ENCODE measurements at places on chromosomes 2 and 18.

DNA sequence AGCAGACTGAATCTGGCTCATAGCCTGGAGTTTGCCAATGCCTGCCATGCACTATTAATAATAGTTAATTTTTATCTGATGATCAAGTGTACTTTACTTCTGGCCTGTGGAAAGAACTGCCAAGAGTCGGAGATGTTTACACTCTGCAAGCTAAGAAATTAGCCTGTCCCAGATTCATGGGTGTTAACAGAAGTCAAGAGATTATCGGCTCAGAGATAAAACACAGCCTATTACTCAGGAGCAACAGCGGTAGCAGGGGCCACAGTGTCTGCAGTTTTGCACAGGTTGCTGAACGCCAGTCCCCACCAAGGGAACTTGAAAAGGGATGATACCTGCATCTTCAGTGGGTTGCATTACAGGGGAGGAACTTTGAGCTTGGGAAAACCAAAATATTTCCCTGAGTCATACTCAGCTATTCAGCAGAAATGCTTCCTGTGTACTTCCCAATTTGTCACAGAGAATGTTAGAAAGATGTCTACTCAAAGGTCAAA is 4.3 kb upstream of the ADI1 start:
- DNase-seq: no peak

DNA sequence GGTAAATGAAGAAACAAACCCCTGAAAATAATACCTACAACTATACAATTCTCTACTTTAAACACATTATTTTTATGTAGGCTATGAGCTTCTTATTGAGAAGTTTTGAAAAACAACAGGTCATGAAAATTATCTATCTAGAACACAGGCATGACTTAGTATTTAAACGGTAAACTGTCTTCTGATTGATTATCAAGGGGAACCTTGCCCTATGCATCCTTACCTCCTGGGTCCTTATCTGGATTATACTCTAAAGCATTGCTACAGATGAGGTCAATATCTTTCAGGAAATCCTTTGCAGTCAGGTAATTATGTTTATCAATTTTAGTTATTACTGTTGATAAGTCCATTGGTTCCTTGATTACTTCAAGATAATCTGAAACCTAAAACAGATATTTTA is 144.3 kb downstream of the ATAD2B start:
- DNase-seq: no peak

DNA sequence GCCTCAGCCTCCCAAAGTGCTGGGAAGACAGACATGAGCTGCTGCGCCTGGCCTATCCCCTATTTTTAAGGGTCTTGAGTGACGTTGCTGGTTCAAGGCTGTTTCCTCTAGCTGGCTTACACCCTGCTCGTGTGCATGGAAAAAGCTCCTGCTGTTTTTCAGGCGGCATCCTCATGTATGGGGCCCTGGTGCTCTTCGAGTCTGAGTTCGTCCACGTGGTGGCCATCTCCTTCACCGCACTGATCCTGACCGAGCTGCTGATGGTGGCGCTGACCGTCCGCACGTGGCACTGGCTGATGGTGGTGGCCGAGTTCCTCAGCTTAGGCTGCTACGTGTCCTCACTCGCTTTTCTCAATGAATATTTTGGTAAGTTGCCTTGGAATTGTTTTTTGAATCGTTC is 22.0 kb upstream of the NFATC1 start:
- no peak for DNase-seq

DNA sequence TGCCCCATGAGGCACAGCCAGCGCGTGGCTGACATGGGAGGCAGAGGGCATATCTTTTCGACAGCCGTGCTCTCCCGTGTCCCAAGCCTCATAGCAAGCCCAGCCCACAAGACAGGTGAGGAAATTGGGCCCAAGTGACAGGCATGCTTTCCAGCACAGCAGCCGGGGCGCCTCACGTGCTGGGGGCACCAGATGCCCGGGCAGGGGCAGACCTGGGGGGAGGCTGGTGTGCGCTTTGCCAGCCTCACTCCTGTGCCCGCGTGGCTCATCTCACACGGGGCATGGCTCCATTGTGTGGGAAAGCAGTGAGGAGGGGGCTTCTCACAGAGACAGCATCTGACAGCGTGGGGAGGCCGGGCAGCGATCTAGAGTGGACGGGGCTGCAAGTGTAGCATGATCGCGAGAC is 93.2 kb downstream of the USP40 start:
- DNase-seq: no peak

DNA sequence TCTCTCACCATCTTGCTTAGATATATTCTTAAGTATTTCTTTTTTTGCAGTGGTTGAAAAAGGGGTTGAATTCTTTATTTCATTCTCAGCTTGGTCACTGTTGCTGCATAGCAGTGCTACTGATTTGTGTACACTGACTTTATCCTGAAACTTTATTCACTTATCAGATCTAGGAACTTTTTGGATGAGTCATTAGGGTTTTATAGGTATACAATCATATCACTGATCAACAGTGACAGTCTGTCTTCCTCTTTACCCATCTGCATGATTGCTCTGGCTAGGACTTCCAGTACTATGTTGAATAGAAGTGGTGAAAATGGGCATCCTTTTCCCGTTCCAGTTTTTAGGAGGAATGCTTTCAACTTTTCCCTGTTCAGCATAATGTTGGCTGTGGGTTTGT is 6.5 kb downstream of the STARD6 start:
- DNase-seq: no peak

- no peak for DNase-seq
Observed at GRCh38 chr2:74755386-74755785, 78.5 kb upstream of the HK2 start.

GRCh38 chr2:119713819-119714490 is 35.0 kb downstream of the TMEM177 start:
- DNase-seq: no peak

- no peak for DNase-seq
Observed at GRCh38 chr2:42573256-42573655, 4.8 kb downstream of the MTA3 start.

- no peak for DNase-seq
Observed at GRCh38 chr2:190656301-190656700, 7.4 kb downstream of the NAB1 start.

GRCh38 chr18:55247032-55247431 is 287.8 kb upstream of the CCDC68 start:
- DNase-seq: no peak

- no peak for DNase-seq
Observed at GRCh38 chr2:203605302-203605701, 70.2 kb upstream of the RAPH1 start.

- DNase-seq: no peak
Observed at GRCh38 chr2:119756837-119757236, 2.9 kb upstream of the PTPN4 start.

DNA sequence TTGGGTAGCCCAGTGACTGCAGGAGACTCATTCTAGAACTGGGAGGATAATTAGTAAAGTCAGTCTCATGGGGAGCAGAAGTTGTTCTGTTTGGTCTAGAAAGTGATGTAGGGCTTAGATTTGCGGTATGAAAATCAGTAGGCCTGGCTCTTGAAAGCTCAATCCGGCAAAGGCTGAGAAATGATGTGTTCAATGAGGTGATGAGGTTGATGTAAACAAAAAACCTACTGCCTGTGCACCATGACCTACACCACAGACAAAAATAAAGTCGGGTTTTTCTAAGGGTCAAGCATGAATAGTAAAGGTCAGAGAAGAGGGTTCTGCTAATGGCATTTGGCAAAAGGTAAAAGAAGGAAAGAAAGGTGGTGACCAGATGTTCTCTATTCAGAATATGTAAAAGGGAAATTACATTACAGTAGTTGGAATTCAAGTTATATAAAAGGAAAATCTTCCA is 80.8 kb upstream of the COL5A2 start:
- DNase-seq: no peak

GRCh38 chr2:23614701-23615100 is 229.7 kb downstream of the KLHL29 start:
- no peak for DNase-seq

- DNase-seq: no peak
Observed at GRCh38 chr2:157897106-157897971, 21.2 kb upstream of the ACVR1 start.

DNA sequence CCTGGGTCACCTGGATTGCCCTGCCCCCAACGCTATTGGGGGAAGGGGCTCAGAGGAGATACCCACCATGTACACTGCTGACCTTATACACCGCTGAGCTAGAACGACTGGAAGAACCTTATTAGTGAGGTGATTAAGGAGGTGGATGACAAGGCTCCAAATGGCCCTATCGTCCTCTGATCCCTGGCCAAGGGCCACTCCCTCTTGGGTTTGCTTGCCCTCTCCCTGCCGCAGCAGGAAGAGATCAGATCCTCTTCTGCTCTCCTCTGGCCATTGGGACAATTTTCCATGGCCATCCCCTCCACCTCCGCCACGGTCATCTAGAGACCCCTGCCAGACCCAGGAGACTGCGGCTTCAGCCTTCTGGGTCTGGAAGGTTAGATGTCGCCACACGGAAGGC is 1.2 kb downstream of the ZNF514 start:
- DNase-seq: no peak

DNA sequence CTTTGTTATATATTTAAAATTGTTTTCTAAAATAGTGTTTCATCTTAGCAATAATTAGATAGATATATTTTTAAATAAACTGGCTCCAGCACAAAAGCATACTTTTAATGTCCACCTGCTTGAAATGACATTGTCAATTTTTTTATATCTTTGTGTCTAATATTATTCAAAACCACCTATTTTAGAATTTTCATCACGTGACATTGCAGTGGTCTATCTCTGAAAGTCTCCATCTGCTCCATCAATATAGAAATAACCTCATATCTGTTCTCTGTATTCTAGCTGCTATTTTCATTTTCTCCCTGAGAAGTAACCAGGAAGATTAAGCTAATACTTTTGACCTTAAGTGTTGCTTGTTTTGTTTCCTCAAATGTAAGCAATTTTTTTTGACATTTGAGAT is 248.0 kb upstream of the CNTNAP5 start:
- no peak for DNase-seq

- DNase-seq: no peak
Observed at GRCh38 chr2:104939570-104940217, 85.8 kb downstream of the POU3F3 start.

- DNase-seq: no peak
Observed at GRCh38 chr2:23452853-23453420, 68.0 kb downstream of the KLHL29 start.

DNA sequence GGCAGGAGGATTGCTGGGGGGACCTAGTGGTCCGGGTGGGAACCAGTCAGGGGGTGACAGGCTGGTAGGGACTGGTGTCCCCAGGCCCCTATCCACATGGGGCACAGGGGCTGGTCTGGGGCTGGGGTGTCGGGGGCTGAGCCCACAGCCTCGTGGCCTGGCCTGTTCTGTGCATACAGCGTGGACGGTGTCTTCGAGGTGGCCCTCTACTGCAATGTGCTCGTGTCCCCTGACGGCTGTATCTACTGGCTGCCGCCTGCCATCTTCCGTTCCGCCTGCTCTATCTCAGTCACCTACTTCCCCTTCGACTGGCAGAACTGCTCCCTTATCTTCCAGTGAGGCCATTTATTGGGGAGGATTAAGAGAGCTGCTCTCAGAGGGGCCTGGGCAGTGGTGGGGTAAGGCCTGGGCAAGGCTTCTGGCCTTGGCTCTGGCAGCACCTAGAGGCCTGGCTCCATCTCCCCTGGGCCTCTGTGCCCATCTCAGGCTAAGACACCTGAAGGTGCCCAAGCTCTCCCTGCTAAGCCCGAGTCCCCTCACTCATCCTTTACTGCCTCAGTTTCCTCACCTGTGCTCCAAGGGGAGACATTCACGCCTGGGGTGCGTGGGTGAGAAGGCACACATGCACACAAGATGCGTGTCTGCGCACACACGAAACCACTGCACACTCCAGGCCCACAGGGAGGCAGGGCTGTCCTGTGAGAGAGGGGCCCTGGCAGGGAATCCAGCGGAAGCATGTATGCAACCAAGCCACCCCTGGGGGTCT is 1.9 kb downstream of the CHRNG start:
- DNase-seq: no peak

- no peak for DNase-seq
Observed at GRCh38 chr2:20019747-20020146, 7.3 kb upstream of the MATN3 start.

GRCh38 chr18:39724652-39725051 is 2159.1 kb upstream of the CELF4 start:
- DNase-seq: no peak

GRCh38 chr2:58261209-58261608 is 20.1 kb upstream of the FANCL start:
- no peak for DNase-seq

- DNase-seq: no peak
Observed at GRCh38 chr2:75098856-75099255, 100.5 kb downstream of the TACR1 start.

DNA sequence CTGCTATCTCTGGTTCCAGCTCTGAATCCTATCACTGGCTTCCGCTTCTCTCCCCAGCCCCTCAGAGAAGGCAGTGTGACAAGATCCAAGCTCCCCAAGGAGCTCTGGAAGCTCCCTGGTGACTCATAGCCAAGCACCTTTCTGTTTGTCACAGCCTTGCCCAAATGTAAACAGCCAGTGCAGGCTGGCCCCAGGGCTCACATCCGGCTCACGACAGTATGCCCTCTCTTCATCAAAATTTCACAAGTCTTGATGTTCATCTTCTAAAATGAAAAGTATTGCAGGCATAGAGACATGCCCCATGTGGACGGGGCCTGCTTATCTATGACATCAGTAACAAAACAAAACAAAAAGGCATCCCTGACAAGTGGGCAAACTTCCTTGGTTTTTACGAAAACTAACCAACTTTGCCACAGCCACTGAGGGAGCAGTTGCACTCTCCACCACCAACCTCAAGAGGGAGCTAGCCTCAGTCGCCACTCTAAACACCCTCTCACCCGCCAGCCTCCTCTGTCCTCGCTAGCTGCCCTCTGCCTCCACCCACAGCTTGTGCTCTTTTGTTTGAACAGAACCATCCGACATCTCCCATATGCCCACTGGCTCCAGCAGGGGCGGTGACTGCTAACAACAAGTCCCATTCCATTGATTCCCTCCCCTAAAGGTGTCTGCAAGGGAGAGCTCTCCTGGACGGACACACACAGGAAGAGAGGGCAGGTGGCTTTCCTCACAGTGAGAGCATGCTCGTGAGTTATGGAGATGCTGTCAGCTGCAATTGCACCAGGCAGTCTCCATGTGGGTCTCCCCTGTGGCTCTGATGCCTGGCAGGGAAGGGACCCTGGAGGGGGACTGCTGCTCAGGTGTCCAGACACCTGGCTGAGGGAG is 71.0 kb upstream of the DAPL1 start:
- DNase-seq: no peak

- peak; percentile 17 for DNase-seq
Observed at GRCh38 chr18:21004726-21005125, 106.9 kb downstream of the ROCK1 start.
